ENCODE measurements at places on chromosomes 13 and 19.

DNA sequence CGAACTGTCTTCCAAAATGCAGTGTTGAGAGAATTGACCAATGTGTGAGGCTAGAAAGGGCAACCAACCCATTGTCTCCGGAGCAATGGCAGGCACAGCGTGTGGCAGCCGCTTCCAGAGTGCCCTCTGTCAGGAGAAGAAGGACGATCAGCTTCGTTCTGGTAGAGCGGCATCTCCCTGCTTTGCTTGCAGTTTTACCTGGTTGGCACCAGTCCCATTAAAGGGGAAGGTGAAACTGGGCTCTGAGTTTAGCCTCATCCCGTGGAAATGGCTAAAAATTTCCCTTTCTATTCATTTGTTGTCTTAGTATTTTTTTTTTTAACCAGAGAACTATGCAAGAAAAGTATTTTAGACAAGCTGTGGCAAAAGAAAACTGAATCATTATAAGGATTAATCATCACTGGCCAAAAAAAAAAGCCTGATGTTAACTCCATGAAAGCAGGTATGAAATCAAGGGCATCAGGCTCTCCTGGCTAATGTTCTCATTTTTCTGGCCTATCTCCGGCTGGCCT lies 81.5 kb upstream of the SLC7A1 start:
- DNase-seq = peak; percentile 16

GRCh38 chr13:41502673-41503072 lies 45.3 kb downstream of the RGCC start:
- no peak for DNase-seq

DNA sequence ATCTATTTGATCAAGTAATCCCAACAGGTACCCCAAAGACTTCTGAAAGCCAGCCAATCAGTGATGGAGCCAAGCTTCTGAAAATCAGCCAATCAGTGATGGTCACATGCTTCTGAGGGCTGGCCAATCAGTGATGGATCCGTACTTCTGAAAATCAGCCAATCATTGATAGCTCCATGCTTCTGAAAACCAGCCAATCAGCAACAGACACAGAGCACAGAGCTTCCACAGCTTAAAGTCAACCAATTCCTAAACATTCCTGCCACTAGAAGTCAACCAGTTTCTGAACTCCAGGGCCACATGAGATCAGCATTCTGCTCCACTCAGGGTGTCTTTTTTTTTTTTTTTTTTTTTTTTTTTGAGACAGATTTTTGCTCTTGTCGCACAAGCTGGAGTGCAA lies 8.2 kb upstream of the HSD17B14 start:
- peak; percentile 75 for DNase-seq

DNA sequence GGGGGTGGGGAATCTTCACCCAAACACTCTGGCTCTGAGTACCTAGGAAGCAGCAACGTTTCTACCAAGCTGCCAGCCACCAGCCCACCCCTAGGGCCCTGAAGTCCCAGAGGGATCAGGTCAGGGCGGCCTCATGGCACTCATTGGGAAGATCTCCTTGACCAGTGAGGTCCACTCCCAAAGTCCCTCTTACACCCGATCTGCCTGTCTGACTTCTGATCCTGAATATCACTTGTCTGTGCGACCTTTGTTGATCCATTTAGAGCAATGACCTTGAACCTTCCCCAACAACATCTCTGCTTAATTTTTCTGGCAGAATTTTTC lies 2.1 kb upstream of the GNA15 start:
- DNase-seq = no peak

DNA sequence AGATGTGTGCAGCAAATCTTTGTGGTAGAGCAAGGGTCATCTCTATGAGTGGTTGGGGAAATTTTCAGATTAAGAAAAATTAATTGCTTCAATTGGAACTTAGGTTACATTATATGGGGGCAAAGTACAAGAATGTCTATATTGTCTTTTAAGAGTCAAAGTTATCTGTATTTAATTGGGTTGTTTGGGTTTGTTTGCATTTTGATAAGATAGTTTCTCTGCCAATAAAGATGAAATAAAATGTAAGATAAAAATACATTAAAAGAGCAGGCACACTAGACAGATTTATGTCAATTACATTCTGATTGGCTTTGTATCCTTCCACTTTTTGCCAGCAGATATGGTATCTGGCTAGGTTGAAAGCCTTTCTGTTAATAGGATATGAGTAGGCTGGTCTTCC lies 317.2 kb downstream of the OXGR1 start:
- DNase-seq = no peak

DNA sequence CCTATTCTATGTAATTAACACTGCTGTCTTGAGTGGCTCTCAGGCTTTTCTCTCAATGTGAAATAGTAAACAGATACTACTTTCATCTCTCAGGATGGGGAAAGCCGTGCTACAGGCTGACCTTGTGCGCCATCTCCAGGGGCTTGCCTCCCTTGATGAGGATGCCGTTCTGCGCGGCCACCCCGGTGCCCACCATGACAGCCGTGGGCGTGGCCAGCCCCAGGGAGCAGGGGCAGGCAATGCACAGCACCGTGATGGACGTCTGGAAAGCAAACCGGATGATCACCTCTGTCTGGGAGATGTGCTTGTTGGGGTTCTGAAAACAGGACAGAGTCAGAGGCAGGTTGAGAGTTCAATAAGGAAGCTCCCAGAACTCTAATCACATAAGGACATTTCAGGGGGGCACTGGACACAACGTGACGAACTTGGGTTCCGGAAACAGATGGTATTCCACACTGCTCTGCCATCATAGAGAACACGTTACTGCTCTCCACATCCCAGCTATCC lies 65.0 kb downstream of the ATP7B start:
- no peak for DNase-seq
